CD8-positive, alpha-beta T cell (primary cell): ENCODE measurements at places on chromosomes 3 and 15. TPM values are rescaled to one million over a fixed set of nuclear protein-coding genes. Genes with fewer than 3 reads are reported as not detected.

COLQ gene
- total RNA-seq: 3.3 TPM

SLC24A5 gene
- total RNA-seq: not detected

DNA sequence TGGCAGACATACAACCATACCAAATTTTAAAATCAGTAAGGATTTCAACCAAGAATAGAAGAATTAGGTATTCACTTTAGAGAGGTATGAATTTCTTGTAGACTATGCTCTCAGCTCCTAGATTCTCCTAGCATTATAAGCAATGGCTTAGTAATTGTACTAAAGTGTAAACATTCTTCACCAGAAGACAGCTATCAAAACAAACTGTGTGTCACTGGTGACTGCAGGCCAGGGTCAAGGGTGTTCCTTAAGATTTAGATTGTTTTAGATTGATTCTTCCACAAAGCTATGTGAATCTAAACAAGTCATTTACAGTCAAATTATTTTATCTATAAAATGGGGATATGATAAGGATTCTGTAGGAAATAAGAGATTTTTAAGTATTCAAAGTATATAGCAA, 23.1 kb upstream of the GP5 start:
- no peak for DNase-seq

MYO5C gene
- 0.24 TPM for total RNA-seq

DNA sequence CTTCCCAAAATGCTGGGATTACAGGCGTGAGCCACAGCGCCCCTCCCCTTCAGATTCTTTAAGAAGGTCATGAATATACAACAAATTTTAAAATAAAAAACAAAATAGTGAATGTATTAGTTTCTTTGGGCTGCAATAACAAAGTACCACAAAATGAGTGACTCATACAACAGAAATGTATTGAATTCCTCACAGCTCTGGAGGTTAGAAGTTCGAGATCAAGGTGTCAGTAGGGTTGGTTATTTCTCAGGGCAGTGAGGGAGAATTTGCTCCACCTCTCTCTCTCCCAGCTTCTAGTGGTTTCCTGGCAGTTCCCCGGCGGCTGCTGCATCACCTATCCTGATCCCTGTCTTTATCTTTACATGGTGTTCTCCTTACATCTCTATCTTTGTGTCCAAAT, 804.0 kb downstream of the ROBO1 start:
- DNase-seq: no peak

ZPLD1 gene
- not detected for total RNA-seq

NPAP1 gene
- total RNA-seq: not detected

GLDN gene
- not detected for total RNA-seq

STRC gene
- total RNA-seq: 2.4 TPM

GRCh38 chr3:15861163-15861562, 63.4 kb upstream of the ANKRD28 start:
- no peak for DNase-seq

DNA sequence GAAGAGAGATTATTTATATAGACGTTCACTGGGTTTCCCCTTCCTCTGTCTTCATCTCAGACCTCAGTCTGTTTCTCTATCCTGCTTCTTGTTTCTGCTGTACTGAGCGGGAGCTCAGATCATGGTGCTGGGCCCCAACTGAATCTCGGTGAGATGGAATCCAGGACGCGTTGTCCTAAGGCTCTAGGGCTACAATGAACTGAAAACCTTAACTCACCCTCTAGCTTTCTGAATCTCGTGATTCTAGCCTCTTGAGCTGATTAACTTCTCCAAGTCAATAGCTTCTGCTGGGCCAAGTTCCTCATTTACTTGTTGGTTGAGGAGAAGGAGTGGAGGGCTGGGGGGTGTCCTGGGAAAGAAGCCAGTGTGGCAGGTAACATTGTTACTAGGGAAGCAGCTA, 32.7 kb upstream of the MAP3K13 start:
- DNase-seq: no peak
